ENCODE measurements at places on chromosomes 7 and 10. TPM values are rescaled to one million over a fixed set of nuclear protein-coding genes. Genes with fewer than 3 reads are reported as not detected.

DNA sequence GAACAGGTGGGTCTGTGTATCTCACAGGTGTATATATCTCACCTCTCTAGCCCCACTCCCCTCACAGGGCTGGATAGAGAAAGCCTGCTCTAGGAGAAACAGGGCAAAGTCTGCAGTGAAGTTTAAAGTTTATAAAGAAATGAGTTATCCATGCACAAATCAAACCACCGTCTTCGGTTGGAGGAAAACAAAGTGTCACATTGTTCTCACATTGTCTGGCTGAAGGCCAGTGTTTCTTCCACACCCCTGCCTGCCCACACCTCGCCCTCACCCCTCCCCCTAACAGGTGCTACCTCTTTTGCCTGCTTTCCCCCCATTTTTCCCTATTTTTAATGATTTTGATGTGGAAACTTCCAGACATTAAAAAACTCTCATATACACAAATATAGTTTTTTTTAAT is 25.8 kb downstream of the AQP1 start:
- DNase-seq = no peak

ANKRD30A gene
- total RNA-seq = not detected

H2BK1 gene
- not detected for total RNA-seq

PTPRN2 gene
- 0.33 TPM for total RNA-seq

ABCB1 gene
- total RNA-seq = 33.4 TPM

DNA sequence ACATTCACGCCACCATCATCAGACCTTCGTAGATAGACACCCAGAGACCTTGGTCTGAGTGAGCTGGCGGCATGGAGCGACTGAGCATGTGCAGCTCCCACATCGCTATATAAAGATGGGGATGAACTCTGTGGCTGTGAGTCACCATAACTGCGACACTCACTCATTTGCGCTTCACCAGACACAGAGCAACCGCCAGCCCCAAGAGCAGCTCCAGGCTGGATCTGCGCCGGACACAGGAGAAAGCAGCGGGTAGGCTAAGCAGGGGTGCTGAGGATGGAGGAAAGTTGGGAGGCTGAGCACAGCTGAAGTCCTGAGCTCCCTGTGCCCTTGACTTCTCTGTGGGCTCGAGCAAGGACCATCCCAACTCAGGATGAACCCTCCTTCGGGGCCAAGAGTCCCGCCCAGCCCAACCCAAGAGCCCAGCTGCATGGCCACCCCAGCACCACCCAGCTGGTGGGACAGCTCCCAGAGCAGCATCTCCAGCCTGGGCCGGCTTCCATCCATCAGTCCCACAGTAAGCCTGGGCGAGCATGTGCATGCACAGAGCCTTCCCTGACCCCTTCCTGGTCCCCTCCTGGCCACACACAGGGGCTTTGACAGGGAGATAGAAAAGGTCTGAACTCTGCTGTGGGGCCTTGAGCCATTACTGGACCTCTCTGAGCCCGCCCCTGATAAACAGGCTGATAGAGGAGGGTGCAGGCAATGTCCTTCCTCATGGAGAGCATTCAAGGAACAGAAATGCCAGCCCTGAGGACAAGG is at the start of gene OPN4:
TSS of gene OPN4 (plus strand) at position 137 of the 762 bp plus-strand sequence. CDS start at position 374, 237 bp downstream.
- DNase-seq = no peak

DNA sequence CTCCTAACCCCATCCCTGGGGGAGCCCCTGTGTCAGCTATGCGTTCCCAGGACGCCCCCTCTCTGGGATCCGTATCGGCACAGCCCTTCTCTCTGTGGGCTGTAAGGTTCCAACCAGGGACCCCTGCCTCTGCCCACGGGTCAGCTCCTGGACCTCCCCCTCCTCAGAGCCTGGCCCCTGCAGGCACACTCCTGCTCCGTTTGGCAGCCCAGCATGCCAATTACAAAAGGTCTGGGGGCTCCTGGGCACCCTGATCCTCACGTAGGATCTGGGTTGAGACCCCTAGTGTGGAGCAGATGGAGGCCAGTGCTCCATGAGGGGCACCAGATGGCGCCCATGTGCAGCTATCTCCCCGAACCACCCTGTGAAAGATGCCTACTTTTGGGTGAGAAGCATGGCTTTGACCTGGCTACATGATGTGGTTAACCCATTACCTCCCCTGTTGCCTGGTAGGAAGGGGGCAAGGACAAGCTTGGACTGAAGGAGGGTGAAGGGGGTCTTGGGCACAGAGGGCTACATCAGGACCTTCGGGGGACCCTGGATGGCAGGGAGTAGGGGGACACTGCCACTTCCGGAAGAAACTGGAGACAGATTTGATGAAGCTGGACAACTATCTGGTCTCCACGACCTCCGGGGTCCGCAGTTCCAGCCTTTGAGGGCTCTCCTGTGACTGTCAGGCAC is 9.0 kb downstream of the TACR2 start:
- DNase-seq = no peak
